ENCODE measurements at places on chromosomes 7 and 10.
A peak's percentile ranks its signal among the peaks of the same experiment; 100 is the strongest.

DNA sequence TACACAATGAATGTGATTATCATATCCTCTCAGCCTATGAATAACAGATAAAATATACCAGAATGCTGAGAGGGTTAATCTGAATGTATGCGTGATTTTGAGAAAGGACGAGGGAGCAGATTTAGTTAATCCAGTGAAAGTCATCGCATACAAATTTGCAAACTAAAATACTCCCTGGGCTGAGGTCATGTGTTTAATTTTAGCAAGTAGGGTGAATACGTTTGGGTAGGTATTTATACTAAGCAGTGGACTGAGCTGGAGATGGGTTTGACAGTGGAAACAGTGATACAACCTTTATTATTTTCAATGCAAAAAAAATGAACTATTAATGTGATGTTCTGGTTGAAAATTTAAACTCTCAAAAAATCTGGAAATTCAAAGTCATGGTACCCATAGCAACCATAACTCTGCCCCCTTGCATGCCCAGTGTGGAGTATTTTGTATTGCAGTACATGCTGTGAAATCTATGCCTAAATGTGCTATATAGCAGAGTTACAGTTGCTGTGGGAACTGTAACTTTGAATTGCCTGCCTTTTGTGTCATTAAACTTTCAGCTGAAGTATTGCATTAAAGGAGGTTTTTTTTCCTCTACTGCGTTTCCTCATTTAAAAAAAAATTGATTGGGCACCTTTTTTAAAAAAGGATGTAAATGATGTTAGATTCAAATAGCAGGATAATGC is 9.5 kb upstream of the ARID5B start:
- DNase-seq = no peak

DNA sequence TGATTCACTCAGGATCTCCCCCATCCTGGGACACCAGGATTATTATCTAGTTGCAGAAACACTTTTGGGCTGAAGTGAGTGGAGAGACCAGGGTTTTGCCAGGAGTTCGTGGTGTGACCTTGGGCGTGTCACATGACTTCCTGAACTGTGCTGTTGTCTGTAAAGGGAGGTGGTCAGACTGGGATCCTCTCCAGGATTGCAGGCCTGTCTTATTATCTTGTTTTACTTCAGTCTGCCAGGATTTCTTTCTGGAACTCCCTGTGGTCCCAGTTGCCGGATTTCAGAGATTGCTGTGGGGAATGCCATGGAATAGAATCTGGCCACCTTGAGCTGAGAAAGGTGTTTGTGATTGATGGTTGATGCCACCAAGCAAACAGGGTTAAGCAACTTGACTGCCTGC is 35.8 kb downstream of the CRCP start:
- peak; percentile 80 for DNase-seq

DNA sequence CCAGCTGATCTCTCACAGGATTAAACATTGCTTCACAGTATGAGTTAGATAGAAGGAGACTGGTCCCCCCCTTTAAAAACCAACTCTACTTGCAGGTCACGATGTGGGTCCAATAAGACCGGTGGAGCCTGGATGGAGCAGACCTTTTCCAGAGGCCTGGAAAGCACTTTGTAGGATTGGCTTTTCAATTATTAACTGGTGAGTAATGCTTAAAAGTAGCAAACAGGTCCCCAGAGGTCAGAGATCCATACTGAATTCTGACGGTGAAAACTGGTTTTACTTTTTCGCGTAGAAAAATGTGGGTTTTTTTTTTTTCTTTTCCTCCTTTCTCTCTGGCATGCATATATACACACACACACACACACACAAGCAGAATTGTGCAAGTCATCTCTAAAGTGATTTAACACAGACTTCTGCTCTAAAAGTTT is 74.9 kb upstream of the OGDHL start:
- DNase-seq = peak; percentile 20

- DNase-seq = no peak
These were observed 136.4 kb downstream of the VTI1A start for GRCh38 chr10:112583236-112583939.

- no peak for DNase-seq
These were observed 202.7 kb downstream of the DIP2C start for GRCh38 chr10:486666-487322.

DNA sequence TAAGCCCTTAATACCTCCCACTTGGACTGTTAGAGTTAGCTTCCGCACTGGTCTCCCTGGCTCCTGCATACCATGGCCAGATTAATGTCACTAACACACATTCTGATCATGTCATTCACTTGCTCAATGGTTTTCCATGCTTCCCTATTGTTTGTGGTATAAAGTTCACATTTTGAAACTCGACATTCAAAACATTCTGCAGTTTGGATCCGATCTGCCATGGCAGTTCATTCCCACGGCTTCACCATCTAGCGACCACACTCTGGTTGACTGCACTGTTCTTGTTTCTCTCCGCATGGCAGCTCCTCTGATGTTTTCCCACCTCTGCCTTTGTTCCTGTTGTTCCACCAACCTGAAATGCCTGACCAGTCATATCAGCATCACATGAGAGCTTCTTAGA is 87.4 kb upstream of the WAC start:
- no peak for DNase-seq

GRCh38 chr10:31580646-31581045 is 261.6 kb downstream of the ZEB1 start:
- DNase-seq = no peak

GRCh38 chr7:149714910-149715471 is 58.4 kb downstream of the ZNF467 start:
- DNase-seq = peak; percentile 17

DNA sequence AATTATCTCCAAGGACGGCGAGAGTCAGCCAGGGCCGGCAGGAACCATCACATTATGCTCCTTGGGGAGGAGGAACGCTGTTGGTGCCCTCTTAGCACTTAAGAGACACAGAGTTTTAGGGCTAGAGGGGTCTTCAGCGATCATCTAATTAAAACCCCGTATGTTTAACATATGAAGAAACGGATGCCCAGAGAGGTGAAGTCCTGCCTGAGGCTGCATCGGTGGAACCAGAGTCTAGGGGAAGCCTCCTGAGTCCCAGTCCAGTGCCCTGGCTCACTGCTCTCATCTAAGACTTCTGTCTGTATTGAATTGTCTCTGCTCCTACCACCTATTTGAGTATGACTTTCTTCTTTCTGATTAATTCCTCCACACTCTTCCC is 688 bp upstream of the ABCB4 start:
- DNase-seq = no peak

GRCh38 chr10:80473692-80474596 is 19.8 kb downstream of the TSPAN14 start:
- peak; percentile 32 for DNase-seq

GRCh38 chr7:71312755-71313490 is 181.0 kb downstream of the GALNT17 start:
- DNase-seq = no peak

DNA sequence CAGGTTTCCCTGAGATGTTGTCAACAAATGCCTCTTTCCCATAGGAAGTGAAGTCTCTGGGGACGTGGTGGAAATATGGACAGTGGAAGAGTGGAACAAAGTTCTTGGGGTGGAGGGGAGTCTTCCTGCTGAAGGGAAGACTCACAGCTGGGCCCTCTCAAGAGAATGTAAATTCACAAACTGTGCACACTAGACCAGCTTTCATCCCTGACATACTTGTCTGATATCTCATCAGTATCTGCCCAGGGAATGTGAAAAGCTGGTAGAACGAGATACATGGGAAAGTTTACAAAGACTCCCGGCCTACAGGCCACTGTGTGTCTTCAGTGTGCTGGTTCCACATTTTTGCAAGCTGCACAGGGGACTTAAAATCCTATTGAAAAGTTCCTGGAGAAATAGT is 16.7 kb upstream of the CCDC3 start:
- peak; percentile 47 for DNase-seq

- no peak for DNase-seq
These were observed 69.9 kb downstream of the PTPRE start for GRCh38 chr10:127976701-127977356.

GRCh38 chr10:55746002-55746401 is 615.1 kb downstream of the ZWINT start:
- DNase-seq = no peak
